ENCODE measurements at places on chromosomes 5 and 9. TPM values are rescaled to one million over a fixed set of nuclear protein-coding genes. Genes with fewer than 3 reads are reported as not detected.

Gene TMEM252
- not detected for total RNA-seq

Gene ORM2
- total RNA-seq = not detected

Gene LECT2
- total RNA-seq = not detected

Gene ARL14EPL
- total RNA-seq = not detected

Gene HK3
- 0.14 TPM for total RNA-seq

Gene OR13D1
- not detected for total RNA-seq

Gene MEGF10
- total RNA-seq = 19.5 TPM

Gene ACSL6
- not detected for total RNA-seq

Gene PLPPR1
- total RNA-seq = not detected

Gene WDR38
- total RNA-seq = not detected

Gene TMEM174
- not detected for total RNA-seq

Gene F12
- total RNA-seq = 3.0 TPM

Gene DNAJC21
- total RNA-seq = 58.9 TPM

Gene PCDHB4
- total RNA-seq = 1.1 TPM

Gene CRB2
- total RNA-seq = 2.4 TPM

Gene LRRC14B
- not detected for total RNA-seq

Gene NEUROG1
- total RNA-seq = not detected

Gene OR1B1
- total RNA-seq = not detected

Gene BAAT
- 8.9 TPM for total RNA-seq

Gene TPRN
- 17.2 TPM for total RNA-seq

Gene INSL4
- total RNA-seq = not detected

Gene SLC4A9
- not detected for total RNA-seq

Gene PCDHGB7
- 22.4 TPM for total RNA-seq

Gene FBP2
- total RNA-seq = not detected

Gene HAVCR2
- total RNA-seq = 10.0 TPM

Gene C9orf50
- not detected for total RNA-seq

Gene PIP5K1B
- total RNA-seq = 1.3 TPM

Gene LRRC19
- not detected for total RNA-seq

Gene ECSCR
- total RNA-seq = 1.00 TPM

Gene WNT8A
- total RNA-seq = not detected

Gene LIFR
- total RNA-seq = 20.3 TPM

Gene KCNMB1
- 0.14 TPM for total RNA-seq

Gene MSANTD3
- total RNA-seq = 76.0 TPM

Gene AGTPBP1
- total RNA-seq = 27.6 TPM

Gene PCDH12
- total RNA-seq = not detected

Gene TLN1
- total RNA-seq = 525 TPM

Gene ZER1
- total RNA-seq = 31.0 TPM

Gene PCDHB10
- 7.0 TPM for total RNA-seq
